ENCODE measurements at places on chromosomes 1 and 21.
A peak's percentile ranks its signal among the peaks of the same experiment; 100 is the strongest.

DNA sequence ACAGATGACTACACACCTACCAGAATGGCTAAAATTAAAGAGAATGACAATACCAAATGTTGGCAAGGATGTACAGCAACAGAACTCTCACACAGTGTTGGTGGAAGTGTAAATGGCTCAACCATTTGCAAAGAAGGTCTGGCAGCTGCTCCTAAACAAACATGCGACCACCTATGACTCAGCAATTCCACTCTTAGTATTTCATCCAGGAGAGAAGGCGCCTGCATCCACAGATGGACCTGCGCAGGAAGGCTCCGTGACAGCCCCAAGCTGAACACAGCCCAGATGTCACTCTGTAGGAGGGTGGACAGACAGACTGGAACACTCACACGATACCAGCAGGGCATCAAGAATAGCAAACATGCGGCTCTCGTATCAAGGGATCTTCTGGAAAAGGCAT lies 6.7 kb downstream of the PTTG1IP start:
- DNase-seq: no peak

- DNase-seq: peak; percentile 79
Measured at GRCh38 chr21:17512253-17513213, at the start of gene CXADR. TSS of gene CXADR (plus strand) at chr21:17513043. CDS start at chr21:17513130, 87 bp downstream.

- DNase-seq: no peak
Measured at GRCh38 chr21:34075760-34076660, 2.6 kb downstream of the MRPS6 start.

GRCh38 chr1:67350783-67351182 lies 43.1 kb downstream of the IL12RB2 start:
- DNase-seq: no peak

DNA sequence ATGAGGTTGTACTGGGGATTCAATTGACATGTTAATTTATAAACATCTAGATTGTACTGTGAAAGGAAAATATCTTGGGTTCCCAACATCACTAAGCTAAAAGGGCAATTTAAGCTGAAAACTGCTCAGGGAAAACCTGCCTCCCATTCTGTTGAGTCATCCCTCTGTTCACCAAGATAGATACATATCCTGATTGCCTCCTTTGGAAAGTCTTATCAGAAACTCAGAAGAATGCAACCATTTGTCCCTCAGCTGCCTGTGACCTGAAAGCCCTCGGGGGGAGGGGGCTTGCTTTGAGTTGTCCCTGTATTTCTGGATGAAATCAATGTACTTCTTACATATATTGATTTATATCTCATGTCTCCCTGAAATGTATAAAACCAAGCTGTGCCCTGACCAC lies 187.0 kb upstream of the ETV3 start:
- DNase-seq: no peak

- DNase-seq: no peak
Measured at GRCh38 chr1:214440219-214440965, 111.0 kb downstream of the PTPN14 start.

GRCh38 chr1:228459091-228459993 lies 27.8 kb upstream of the RNF187 start:
- DNase-seq: peak; percentile 17

GRCh38 chr1:110478886-110479285 lies 27.9 kb downstream of the PROK1 start:
- DNase-seq: no peak

DNA sequence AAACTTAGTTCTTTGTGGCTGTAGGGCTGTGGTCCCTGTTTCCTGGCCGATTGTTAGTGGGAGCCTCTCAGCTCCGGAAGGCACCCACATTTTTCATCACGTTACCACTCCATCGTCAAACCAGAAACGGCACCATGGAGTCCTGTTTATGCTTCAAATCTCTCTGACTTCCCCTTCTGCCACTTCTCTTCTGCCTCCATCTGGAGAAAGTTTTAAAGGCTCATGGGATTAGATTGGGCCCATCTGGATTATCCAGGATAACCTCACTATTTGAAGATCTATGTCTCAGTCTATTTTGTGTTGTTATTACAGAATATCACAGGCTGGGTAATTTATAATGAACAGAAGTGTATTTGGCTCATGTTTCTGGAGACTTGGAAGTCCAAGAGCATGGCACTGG lies 19.3 kb upstream of the IL22RA1 start:
- no peak for DNase-seq

DNA sequence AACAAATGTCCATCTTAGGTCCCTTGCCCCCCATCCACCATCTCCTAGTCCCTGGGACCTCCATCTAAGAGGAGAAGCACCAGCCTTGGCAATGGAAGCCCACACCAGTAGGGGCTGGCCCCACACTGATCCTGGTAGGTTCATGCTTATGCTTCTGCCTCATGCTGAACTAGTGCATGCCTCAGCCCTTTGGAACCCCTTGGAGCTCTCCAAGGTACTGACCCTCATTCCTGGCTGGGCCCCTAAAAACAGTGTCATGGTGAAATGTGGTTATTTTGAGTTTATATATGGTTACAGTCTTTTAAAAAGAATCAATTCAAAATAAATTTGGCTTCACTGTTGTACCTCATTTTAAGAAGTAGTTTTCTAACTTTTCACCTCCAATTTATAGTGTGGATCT lies 108.3 kb downstream of the HIVEP3 start:
- DNase-seq: no peak

DNA sequence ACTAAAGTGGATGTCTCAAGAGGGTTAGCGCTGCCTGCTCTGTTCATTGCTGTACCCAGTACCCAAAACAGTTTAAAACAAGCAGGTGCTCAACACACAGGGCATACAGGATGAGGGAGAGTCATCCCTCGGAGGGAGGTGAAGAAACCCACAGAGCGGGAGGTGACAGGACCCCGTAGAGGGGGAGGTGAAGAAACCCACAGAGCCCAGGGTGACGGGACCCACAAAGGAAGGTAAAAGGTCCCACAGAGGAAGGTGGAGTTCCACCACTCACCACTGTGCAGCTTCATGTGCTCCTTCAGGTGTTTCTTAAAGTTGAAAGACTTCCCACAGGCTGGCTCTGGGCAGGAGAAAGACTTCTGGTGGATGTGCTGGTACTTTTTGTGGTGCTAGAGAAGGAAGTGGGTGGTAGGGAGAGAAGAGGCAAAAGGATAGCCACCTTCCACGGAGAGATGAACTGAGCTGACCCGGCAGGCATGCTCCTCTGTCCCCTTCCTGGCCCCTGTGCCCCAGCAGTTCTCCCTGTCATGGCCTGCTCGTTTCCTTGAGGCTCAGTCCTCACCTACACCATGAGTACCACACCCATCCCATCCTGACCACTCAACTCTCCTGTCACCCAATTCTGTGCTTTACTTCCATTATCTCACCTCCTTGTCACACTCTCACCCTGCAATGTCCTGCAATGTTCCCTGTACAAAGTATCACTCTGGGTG lies 5.1 kb downstream of the ZNF692 start:
- no peak for DNase-seq

DNA sequence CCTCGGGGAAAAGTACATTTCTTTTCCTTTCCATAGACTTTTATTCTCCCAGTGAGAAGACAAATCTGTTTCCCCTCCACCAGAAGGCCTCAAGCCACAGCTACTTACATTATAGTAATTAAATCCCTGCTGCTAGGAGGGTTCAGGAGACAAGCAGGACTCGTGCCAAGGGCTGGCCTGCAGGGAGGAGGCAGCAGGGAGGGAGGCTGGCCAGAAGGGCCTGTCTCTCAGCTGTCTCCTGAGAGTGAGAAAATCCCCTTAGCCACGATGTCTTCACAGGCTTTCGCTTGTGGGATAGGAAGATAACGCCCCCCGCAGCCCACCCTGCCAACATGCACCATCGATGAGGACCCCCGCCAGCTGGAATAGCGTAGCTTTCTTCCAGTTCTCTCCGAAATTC lies 14.0 kb downstream of the KCNN3 start:
- DNase-seq: no peak

DNA sequence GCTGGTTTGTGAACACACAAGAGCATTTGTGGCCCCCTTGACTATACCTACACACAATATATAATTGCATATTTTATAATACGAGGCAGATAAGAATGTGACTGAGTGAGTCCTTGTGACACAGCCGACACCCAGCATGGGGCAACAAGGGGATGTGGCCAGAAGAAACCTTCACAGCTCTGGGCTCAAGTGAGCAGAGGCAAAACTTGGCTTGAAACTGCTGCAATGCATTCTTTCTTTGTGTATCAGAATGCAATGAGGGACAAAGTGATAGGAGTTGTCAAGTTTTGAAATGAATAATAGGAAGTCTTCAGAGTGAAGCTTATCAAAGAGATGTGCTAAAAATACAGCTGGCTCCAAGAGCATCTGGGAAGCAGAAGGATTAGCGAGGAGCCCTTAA lies 124.0 kb upstream of the C8B start:
- no peak for DNase-seq

- DNase-seq: no peak
Measured at GRCh38 chr1:92907949-92908684, 53.1 kb downstream of the DIPK1A start.

DNA sequence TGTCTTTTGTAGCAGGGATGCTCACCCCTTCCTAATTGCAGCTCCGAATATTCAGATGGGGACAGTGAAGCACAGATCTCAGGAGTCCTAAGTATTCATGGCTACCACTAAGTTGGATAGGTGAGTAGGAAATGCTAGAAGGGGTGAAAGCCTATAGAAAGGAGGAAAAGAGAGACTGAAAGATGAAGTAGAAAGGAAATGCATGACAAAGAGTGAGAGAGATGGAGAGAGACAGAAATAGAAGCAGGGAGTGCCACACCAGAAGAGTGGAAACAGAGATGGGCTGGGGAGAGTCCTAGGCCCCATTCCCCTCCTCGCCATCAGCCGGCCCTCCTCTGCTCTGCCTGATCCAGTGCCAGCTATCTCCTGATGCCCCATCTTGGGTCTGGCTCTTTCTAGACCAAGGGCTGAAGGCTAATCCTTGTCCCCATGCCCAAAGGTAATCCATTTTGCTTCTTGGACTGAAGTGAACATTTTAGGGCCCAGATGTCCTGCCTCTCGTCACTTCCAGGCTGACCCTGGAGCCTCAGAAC lies 2.0 kb downstream of the PEA15 start:
- no peak for DNase-seq

- DNase-seq: no peak
Measured at GRCh38 chr1:236868625-236869467, 73.8 kb downstream of the MTR start.

GRCh38 chr1:84737590-84737989 lies 47.3 kb upstream of the SSX2IP start:
- no peak for DNase-seq

GRCh38 chr21:42475036-42475435 lies 21.0 kb downstream of the RSPH1 start:
- DNase-seq: no peak

GRCh38 chr1:68495968-68496679 lies 758 bp downstream of the DEPDC1 start:
- no peak for DNase-seq

- DNase-seq: no peak
Measured at GRCh38 chr1:91753878-91754277, 132.1 kb downstream of the TGFBR3 start.

DNA sequence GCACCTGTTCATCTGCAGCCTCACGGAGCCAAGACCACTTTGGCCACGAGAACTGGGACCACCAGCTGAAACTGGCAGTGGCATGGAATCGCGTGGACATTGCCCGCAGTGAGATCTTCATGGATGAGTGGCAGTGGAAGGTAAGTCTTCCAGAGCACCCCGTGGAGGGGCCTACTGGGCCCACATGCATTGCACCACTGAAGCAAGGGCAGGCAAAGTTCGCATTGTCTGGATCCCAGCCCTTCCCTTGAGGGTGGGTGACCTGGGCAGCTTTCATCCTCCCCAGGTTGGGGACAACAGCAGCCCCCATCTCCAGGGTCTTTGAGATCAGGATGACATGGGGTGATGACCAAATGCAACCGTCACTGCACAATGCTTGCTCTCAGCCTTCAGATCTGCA lies 37.5 kb downstream of the TRPM2 start:
- no peak for DNase-seq

- no peak for DNase-seq
Measured at GRCh38 chr1:151547119-151547899, 7.2 kb downstream of the TUFT1 start.

GRCh38 chr1:118032883-118033282 lies 103.3 kb downstream of the WDR3 start:
- DNase-seq: no peak

GRCh38 chr1:176193023-176193422 lies 14.1 kb downstream of the COP1 start:
- DNase-seq: no peak

DNA sequence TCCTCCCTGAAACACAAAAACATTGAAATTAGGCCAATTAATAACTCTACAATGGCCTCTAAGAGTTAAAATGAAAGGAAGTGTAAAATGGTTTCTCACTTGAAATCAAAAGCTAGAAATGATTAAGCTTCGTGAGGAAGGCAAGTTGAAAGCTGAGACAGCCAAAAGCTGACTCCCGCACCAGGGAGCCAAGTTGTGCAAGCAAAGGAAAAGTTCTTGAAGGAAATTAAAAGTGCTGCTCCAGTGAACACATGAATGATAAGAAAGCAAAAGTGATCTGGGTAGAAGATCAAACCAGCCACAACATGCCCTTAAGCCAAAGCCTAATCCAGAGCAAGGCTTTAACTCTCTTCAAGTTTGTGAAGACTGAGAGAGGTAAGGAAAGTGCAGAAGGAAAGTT lies 22.8 kb downstream of the CYYR1 start:
- DNase-seq: no peak

All from head of caudate nucleus (tissue), 42 donors.